NCI-H187 (cell line): ENCODE measurements at places on chromosomes 2 and 18.

GRCh38 chr18:48300463-48300961 is 108.7 kb downstream of the ZBTB7C start:
- peak; percentile 28 for DNase-seq

GRCh38 chr2:62201307-62201706 is 5.4 kb downstream of the B3GNT2 start:
- DNase-seq: no peak

- DNase-seq: no peak
Observed at GRCh38 chr2:24050041-24050979, 769 bp downstream of the FKBP1B start.

- DNase-seq: no peak
Observed at GRCh38 chr2:68115965-68116364, 41.7 kb upstream of the PNO1 start.

DNA sequence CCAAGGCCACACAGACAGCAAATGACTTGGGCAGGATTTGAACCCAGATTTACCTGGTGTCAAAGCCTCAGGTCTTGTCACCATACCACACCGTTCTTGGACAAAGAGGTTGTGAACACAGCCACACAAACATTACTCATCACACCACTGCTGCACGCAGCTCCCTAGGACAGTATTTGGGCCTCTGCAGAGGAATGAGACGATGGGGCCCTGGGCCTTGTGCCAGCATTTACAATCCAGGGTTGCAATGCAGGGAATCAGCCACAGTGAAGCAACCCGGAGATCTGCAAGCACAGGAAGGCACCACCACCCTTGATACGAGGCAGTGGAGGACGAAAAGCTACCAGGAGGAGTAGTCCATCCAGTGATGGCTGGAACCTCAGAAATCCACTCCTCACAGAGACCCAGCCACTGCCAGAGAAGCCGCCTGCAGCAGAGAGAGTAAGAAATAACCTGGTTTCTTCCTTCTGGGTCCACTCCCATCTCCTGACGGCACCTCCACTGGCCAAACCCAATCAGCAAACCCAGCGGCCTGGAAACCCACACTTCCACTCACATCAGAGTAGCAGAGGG is 3.7 kb upstream of the MTCL1 start:
- no peak for DNase-seq

DNA sequence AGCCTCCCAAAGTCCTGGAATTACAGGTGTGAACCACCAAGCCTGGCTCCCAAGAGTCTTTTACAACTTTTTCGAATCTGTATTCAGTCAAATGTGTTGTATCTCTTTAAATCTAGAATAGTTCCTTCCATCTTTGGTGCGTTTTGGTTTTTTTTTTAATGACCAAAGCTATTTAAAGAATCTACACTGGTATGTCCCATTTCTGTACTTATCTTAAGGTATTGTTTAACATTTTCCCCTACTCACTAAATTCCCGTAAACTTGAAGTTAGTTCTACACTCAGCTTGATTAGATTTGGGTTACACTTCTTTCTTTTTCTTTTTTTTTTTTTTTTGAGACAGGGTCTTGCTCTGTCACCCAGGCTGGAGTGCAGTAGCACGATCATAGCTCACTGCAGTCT is 63.8 kb downstream of the TMEM237 start:
- no peak for DNase-seq

DNA sequence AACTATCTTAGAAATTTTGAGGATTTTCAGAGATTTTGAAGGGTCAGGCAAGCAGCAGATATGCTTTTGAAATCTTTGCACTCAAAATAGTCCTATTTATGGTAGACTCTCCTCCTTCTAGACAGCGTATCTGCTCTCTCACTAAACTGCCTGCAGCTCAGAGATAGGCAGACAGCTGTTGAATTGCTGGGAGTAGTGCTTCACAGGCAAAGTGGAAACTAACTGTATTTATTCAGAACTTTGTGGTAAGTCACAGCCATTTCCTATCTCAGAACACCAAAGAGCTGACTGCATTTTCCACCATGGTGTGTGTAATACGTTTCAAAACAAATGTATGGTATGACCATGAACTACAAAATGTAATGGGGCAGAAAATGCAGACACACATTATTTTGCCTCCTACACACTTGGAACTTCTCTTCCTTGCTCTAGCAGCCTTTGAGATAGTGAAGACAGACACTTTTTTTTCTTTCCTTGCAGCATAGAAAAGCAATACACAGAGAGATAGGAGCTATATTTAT is 352.4 kb downstream of the LRP1B start:
- no peak for DNase-seq
